Stimulated activated CD4-positive, alpha-beta T cell treated with anti-CD3 and anti-CD28 coated beads, Interleukin-1b, Interleukin-23, amount 100 ng/mL, for 4 hours (primary cell): ENCODE measurements at places on chromosomes 6 and 20.

DNA sequence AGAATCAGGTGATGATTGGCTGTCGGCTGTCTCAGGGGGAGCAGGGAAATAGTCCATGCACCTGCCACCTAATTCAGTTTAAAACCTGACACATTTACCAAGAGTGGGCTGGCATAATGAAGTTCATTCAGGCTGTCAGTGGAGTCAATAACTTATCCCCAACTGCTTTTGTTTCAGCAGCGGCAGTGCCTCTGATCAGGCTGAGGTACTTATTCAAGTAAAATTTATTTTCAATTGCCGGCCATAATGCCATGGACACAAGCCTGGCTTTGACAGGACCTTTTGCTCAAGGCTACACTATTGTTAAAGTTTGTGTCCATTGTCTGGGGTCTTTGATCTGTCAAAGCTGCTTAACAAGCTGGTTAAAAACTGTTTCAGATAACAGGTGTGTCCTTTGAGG, 20.6 kb downstream of the OLIG3 start:
- no peak for DNase-seq

- no peak for DNase-seq
These were observed 1491.7 kb downstream of the GRIK2 start for GRCh38 chr6:102885165-102885564.

GRCh38 chr20:20864351-20865096, 152.1 kb upstream of the RALGAPA2 start:
- DNase-seq = no peak

- no peak for DNase-seq
These were observed 81.4 kb downstream of the JARID2 start for GRCh38 chr6:15327271-15327670.

DNA sequence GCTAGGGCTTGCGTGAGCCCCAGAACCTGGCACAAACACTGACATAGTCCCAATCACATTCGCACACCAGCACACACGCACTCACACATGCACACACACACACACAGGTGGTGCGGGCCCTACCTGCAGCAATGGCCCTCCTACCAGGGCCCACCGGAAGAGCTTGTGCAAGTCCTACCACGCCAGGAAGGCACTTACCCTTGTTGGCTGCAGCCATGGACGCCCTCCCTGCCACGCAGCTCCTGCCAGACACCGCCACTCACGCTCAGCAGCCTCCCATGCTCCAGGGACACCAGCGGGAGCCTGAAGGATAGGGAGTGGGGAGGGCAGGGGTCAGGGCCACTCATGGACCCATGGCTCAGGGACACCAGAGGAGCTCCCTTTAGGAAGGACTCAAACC, 7.7 kb downstream of the ADISSP start:
- DNase-seq = no peak

GRCh38 chr6:114740547-114740946, 397.7 kb upstream of the HS3ST5 start:
- no peak for DNase-seq

DNA sequence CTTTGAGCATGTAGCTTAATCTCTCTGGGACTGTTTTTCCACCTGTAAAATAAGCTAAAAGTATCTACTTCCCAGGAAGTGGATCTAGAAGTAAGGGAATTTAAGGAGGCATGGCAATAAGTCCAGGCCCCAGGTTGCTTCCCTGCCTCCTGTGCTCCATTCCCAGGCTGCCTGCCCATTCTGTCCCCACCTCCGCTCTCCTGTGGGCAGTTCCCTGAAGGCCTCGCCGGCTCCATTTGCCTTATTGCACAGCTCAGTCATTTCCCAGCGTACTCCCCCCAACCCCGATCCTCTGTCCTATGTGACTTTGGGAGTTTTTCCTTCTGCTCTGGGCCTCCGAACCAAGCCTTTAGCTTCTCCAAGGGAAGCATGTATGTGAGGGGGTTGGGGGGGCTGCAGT, 4.6 kb downstream of the SLC29A1 start:
- DNase-seq = no peak

GRCh38 chr6:9025796-9026394, 590.5 kb upstream of the SLC35B3 start:
- no peak for DNase-seq

DNA sequence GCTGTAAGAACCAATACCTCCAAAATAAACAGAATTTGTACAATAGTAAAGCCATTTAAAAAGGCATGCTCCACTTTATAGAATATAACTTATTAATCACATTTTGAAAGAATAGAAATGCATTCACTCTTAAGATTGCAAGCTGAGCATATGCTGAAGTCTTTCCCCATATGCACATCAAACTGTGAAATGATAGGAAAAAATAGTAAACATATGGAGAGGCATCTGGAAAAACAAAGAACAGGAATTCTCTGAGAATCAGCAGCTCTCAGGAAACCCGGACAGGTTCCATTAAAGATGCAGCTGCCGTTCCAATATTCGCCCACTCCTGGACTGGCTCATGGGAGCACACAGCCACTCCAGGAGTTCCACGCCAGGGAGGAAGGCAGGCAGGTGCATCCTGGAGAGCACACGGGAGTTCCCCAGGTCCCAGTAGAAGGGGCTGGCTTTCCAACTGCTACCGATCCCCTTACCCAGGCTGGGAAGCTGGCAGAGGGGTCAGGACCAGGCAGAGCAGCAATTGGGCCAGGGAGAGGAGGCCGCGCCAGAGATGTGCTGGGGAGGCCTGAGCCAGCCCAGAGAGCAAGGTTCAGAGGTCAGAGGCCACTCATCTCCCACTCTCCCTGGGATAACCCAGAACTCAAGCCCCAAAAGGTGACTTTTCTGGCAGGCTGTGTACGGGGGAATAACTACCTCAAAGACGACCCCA, 111.1 kb downstream of the DLL1 start:
- no peak for DNase-seq

DNA sequence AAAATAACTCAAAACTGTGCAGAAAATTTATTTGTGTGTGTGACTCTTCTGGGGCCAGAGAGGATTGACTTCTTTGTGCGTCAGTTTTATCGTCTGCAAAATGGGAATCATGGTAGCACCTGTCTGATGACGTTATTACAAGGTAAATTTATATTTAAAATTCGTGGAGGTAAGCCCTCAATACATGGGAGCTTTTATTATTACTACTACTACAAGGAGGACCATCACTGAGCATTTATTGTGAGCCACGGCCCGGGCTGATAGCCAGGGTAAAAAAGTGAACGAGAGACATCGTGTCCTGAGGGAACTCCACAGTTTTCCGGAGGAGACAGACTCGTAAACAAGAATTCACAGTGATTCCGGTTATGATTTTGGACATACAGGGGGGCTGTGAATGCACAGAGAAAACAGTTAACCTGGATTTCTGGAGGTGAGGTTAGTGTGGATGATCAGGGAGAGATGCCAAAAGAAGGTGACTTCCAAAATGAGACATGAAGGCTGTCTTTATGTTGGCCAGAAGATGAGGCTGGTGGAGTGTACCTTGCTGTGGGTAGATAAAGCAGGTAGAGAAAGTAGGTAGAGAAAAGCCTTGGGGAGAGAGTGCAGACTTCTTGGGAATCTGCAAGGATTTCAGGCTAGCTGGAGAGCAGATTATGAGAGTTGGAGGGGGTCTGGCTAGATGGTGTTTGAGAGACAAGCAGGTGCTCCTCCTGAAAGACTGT, 10.6 kb upstream of the SERINC3 start:
- DNase-seq = no peak

- DNase-seq = no peak
These were observed 32.5 kb upstream of the TMEM244 start for GRCh38 chr6:129893640-129894039.

DNA sequence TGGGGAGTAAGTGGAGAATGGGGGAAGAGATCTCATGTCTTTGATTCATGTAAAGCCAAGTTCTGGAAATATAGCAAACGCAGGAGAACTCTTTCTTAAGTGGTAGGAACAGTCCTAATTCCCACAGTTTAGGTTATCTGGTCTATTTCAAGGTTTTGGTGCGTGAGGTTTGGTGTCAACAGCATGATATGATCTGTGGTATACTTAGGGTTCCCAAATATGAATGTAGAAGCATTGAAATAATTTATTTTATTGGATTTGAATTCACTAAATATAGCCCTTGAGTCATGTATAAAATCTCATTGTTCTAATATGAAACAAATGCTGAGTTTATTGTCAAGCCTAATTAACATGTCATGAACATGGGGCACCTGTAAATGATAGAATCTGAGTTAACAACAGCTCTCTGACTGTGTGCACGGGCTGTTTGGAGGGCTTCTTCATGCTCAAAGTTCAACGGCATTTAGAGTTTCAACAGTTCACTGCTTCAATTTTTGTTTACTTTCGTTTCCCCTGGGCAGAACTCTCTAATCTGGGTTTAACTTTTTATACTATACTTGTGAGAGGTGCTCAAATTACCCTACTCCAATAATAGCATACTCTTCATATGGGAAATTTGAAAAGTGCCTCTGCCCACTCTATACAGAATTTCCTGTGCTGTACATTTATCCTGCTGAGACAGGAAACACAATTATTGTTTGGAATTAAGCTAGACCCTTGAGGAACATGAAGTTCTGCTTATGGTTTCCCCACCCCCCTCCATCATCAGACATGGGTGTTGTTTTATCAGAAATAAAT, 236.3 kb upstream of the ZNF217 start:
- DNase-seq = no peak

DNA sequence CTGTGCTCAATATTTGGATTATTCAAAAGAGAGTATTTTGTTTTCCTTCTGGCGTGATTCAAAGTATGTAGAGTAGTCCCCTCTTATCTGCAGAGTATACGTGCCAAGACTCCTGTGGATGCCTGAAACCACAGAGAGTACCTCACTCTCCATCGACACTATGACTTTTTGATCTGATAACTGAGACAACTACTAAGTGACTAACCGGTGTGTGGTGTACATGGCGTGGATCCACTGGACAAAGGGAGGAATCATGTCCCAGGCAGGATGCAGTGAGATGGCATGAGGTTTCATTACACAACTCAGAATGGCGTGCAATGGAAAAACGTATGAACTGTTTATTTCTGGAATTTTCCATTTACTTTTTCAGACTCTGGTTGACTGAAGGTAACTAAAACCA, 112.2 kb upstream of the PDE7B start:
- no peak for DNase-seq

GRCh38 chr6:45571159-45571558, 193.4 kb upstream of the SUPT3H start:
- no peak for DNase-seq

- DNase-seq = no peak
These were observed 58.7 kb downstream of the VEGFA start for GRCh38 chr6:43828711-43829110.

- DNase-seq = no peak
These were observed 629.0 kb downstream of the EPHA7 start for GRCh38 chr6:92790381-92790780.

DNA sequence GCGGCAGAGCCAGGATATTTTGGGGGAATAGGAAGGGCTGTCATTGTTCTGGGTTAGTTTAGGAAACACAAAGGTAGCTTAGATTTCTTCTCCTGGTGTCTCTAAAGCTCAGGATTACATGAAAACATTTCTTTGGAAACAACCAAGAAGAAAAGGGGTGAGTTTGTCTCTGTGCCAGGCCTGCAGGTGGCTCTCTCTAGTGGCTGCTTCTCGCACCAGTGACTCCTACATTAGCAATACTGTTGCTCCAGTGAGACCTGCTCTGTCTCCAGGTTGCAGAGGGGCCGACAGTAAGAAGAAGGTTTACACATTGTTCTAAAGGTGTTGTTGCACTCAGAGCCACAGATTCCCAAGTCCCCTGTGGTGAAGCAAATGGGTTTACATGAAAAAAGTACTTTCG, 104.6 kb upstream of the GLP1R start:
- DNase-seq = no peak

- peak; percentile 61 for DNase-seq
These were observed 26.1 kb downstream of the DIDO1 start for GRCh38 chr20:62900052-62900691.

DNA sequence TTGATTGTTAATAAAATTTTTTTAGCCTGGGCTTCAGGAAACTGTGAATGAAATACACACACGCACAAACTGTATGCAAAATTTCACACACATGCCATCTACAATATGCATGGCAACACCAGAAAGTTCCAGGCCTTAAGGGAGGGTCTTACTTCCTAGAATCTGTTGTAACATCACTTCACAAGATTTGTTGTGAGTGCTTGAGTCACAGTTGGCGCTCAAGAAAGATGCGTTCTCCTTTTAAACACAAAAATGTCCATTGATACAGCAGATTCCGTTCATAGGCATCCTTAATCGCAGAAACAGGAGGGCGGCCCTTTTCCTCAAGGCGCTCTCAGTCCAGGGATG, 485 bp upstream of the RTF2 start:
- no peak for DNase-seq

- no peak for DNase-seq
These were observed 280.3 kb upstream of the JARID2 start for GRCh38 chr6:14965424-14966075.

GRCh38 chr6:146289816-146290588, 253.6 kb upstream of the RAB32 start:
- no peak for DNase-seq

- no peak for DNase-seq
These were observed 61.6 kb upstream of the RNF146 start for GRCh38 chr6:127205036-127205435.

GRCh38 chr6:159077123-159077522, 32.3 kb upstream of the TAGAP start:
- DNase-seq = no peak
